ENCODE measurements at places on chromosomes 16 and 17. TPM values are rescaled to one million over a fixed set of nuclear protein-coding genes. Genes with fewer than 3 reads are reported as not detected.

DNA sequence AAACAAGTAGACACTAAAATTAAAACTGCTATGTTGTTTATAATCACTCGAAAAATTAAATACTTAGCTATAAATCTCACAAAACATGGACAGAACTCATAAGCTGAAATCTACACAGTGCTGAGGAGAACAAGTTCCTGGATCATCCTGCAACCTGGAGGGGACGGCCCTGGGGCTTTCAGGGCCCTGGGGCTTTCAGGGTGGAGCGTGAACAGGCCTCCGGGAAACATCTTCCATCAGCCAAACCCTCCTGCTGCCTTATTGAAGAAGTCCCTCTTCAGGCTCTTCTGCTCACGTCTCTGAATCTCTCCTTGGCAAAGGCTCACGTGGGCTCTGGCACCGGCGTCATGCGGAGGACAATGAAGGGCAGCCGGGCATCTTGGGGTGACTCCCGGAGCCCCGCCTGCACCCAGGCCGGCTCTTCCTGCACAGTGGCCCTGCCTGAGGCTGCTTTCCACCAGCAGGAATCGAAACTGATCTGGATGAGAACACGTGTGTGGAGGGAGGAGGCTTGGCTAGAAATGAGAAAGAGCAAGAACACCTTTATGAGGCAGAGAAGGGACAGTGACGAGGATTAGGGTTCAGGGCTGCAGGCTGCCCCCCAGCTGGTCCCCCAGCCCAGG lies 127.3 kb downstream of the CDRT15L2 start:
- DNase-seq, result no peak

DNA sequence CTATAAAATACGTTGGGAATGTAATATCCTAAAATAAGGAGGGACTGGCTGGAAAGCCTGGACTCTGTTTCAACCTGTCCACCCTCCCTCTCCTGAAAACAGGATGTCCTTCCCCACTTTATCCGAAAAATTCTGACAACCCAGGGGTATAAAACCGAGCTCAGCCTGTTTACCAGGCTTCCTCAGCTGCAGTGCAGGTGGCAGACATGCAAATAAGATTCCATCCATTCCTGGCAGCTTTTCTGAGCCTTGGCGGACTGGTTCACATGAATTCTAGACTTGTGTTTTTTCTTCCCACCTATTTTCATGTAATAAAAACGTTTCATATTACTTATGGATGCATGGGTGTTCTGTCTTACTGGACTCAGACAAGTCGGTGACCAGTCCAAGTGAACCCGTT lies 479.3 kb downstream of the KCNJ18 start:
- no peak for DNase-seq

GRCh38 chr17:29111816-29112499 lies 68.2 kb downstream of the MYO18A start:
- DNase-seq, result peak; percentile 82

DNA sequence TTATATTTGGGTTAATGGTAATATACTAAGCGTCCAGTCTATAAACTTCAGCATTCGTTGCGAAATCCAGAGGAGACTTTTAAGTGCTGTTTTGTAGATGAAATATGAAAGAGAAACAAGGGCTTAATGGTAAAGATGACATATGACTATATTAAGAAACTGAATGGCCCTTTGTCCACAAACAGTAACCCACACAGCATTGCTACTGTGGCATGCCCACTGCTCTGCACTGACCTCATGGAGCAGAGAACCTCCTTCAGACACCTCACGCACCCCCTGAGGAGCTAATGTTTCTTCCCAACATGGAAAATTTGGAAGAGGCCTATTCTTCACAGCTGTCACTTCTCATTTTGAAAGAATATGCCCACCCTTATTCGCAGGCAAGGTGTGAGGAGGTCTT lies 26.7 kb downstream of the ASPA start:
- no peak for DNase-seq

- no peak for DNase-seq
Observed at GRCh38 chr16:17497648-17498047, 26.9 kb upstream of the XYLT1 start.

MPP3 gene
- 14.1 TPM for polyA plus RNA-seq

All from SK-N-SH (cell line).